Type B pancreatic cell (in vitro differentiated cells): ENCODE measurements at places on chromosomes 4 and X.

- DNase-seq: no peak
These were observed 150.3 kb downstream of the MSL3 start for GRCh38 chrX:11908371-11908770.

GRCh38 chrX:47628982-47629381 is 748 bp downstream of the CFP start:
- DNase-seq: no peak

- DNase-seq: no peak
These were observed 94.2 kb upstream of the TEX13D start for GRCh38 chrX:124238268-124238667.

- DNase-seq: no peak
These were observed 441.9 kb downstream of the SPRY1 start for GRCh38 chr4:123838474-123838873.

DNA sequence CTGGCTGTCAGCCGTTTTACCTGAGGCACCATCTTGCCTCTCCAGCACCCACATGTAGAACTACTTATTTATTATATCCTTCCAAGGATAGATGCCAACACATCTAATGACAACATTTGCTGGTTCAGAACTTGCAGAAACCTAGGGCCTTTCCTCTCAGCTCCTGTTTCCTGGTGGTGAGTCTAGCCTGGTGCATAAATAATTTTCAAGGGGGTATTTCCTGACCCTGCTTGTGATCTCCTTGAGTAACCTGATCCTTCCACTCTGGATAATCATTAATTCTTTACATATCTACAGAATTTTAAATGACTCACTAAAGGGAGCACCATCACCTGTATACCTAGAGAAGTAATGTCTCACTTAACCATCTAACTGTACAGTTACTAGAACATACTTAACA is 153.4 kb downstream of the PPARGC1A start:
- DNase-seq: no peak

GRCh38 chr4:71237641-71238040 is 101.2 kb upstream of the SLC4A4 start:
- no peak for DNase-seq

- no peak for DNase-seq
These were observed 36.9 kb downstream of the NR3C2 start for GRCh38 chr4:148405161-148405893.

DNA sequence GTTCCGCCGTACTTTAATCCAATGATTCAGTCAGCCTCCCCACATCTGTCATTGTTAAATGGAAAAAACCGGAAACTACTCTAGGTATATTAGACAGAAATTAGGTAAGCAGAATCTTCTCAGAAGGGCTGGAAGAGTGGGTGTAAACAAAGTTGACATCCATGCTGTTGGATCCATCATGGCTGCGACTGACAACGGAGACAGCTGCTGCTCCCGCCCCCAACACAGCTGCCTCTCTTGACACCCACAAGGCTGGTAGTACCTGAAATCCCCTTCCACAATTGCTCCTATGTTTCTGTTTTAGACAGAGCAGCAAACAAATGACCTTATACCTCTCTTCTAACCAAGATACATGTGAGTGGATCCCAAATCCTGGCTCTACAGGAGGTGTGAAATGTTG is 66.6 kb downstream of the RXFP1 start:
- no peak for DNase-seq

GRCh38 chrX:130539721-130540321 is 138.0 kb downstream of the RBMX2 start:
- DNase-seq: no peak

DNA sequence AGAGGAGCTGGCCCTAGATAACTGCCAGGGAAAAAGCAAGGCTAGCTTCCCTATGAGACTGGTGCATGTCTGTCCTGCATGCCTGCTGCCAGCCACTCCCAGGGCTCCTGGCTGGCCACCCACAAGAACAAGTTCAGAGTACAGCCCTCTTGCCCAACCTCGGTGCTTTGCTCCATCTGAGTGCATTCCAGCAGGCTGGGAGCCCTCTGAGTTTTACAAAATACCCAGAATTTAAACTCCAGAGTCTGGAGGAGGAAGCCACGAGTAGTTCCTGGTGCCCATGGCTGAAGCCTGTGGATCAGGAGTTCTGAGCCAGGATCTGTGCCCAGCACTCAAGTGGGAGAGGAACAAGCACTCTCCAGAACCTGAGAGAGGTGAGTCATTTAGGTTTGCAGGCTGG is 111.6 kb downstream of the MAGEE2 start:
- DNase-seq: no peak

DNA sequence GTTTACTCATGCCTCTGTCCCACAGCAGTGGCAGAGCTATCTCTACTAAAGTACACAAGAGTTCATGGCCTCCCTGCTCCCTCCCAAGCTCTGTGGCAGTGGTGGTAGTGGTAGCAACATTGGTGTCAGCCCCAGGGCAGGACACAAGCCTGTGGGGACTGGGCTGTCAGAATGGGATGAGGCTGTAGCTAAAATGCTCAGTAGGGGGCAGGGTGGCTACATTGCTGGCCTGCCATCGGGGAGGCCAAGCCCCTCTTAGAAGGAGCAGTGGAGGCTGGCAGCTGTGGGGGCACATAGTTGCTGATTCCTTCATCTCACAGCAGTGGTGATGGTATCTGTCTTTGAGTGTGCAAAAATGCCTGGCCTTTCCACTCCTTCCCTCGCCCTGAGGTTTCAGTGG is 461.7 kb downstream of the PCDH18 start:
- no peak for DNase-seq

- DNase-seq: no peak
These were observed 28.5 kb downstream of the SLC25A4 start for GRCh38 chr4:185171373-185172071.

DNA sequence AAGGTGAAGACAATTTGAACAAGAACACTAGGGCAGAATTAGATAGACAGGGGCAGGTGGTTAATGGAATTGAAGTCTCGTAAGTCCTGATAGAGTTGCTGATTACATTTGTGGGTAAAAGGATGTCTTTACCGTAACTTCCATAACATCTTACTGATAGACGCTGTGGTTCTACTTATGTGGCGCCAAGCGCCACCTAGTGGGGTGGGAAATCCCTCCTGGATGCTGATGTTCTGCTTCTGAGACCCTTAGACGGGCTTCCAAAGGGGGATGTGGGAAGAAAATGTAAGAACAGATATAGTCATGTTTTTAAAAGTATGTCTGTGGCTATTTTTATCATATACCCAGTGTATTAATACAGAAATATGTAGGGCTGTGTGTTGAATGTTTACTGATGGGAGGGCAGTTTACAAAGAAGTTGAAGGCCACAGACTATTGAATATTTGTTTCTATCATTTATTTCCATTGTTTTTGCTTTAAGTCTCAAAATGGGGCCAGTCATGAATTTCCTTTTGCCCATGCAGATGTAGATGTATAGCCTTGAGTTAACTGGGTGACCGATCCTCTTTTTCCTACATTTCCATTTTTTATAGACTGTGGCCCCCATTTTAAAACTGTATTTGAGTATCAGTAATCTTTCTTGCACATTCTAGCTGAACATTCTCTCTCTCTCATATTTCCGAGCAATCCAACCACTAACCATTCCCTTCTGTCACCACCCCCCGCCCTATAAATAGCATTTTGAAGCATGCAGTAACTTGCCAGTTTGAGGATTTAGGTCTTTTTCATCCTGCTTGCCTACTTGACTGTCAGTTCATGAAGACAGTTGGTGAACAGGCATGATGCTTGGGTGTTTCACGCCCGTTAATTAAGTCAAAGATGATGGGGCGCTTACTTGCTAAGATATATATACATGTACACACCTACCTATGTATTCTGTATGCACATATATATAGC is 12.1 kb upstream of the TLR8 start:
- no peak for DNase-seq

DNA sequence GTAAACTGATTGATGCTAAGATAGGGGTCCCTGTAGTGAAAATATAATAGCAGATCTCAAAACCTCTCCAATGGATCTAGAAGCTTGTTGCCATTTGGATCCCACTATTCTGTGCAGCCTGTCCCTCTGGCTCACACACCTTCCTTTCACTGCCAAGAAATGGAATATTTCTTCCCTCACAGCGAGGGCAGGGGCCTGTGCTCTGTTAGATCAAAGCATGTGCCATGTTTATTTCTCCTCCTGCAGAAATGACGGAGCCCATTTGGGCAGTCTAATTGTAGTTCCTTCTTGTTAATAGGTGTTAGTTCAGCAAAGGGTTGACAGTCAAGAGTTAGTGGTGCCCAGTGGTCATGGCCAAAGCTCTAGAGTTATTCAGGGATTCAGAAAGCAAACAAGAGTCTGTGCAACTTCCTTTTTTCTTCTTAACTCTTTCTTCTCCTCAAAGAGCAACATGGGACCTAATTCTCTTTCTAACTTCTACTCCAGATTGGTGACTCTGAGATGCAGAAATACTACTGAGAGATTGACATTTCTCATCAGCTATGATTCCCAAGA is 106.8 kb downstream of the STOX2 start:
- no peak for DNase-seq
